ENCODE measurements at places on chromosomes 2 and 18.

DNA sequence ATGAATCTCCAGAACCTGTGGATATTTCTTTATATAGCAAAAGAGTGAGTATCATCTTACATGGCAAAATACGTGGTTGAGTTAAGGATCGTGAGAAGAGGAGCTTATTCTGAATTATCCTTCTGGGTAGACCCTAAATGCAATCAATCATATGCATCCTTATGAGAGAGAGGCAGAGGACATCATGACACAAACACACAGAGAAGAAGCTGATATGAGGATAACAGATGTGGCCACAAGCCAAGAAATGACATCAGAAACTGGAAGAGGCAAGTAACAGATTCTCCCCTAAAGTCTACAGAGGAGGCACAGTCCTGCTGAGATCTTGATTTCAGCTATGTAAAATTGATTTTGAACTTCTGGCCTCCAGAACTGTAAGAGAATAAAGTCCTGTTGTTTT lies 730.2 kb upstream of the ZNF804A start:
- no peak for DNase-seq

- no peak for DNase-seq
These were observed 923.8 kb downstream of the LRP1B start for GRCh38 chr2:141207036-141207385.

DNA sequence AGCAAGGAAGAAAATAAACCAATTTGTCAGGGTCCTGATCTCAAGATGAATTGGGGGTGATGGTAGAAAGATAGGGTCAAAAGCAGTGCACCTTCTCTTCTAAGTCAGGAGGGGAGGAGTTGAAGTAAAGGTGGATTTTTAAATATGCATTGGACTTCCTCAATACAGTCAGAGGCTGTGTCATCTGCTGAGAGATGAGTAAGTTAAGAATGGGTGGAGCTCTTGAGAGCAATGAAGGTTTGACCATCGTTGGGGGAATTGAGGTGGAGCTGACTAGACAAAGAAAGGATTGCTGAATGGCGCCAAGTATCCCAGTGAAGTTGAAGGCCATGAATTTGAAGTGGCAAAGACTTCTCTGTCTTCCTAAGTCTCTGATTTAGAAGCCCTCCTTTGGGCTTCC lies 18.4 kb upstream of the CPO start:
- DNase-seq, result no peak

DNA sequence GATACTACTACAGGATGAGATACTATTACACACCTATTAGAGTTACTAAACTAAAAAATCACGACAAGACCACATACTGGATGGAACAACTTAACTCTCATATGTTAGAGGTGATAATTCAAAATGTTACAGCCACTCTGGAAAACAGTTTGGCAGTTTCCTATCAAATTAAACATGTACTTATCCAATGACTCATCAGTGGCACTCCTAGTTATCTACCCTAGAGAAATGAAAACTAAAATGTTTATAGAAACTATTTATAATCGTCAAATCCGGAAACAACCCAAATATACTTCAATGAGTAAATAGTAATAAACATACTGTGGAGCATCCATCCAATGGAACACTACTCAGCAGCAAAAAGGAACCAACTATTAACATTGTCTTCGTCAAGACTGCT lies 137.0 kb upstream of the RBBP8 start:
- DNase-seq, result no peak

- no peak for DNase-seq
These were observed 141.6 kb upstream of the CYP26B1 start for GRCh38 chr2:72289283-72289682.

DNA sequence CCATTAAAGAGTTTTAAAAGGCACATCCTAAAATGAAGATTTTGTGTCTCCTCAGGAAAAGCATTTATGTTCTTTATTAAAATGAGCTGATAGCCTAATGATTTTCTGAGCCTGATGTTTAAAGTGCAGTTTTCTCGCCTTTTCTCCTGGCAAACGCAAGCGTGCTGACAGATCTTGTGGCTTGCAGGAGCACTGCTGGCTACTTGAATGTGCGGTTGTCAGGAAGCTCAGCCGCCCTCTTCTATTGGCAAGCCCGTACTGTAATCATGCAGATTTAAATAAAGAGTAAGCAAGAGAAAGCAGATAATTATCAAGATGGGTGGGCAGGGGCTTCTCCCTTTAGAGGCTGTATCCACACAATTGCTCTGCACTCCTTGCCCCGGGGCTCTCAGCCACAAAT lies 139.5 kb upstream of the SPHKAP start:
- DNase-seq, result no peak

DNA sequence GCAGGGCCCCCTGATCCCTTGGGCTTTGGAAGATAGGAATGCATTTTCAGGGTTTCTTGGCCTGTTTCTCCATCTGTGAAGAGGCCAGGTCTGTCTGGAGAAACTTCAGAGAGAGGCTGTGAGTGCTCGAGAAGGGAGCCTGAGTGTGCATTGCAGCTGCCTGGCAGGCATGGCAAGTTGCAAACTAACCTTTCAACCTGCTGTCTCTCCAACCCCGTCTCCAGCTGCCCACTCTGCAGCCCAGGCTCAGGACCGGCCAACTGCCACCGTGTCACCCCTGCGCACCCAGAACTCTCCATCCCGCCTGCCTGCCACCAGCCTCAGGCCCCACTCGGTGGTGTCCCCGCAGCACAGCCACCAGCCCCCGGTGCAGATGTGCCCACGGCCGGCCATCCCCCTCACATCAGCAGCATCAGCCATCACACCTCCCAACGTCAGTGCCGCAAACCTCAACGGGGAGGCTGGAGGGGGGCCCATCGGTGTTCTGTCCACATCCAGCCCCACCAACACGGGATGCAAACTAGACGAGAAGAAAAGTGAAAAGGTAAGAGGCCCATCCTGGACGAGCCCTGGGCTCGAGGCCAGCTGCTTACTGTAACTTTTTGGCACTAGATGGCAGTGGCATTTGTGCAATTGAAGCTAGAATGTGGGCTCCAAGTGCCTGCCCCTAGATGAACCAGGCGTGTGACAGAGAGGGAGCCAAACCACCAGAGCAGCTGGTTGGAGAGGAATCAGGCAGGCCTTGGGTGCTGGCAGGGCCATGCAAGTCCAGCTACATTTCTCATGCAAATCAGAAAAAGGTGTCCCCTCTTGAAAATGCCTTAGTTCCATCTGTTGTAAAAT lies 164.6 kb downstream of the SEPTIN10 start:
- DNase-seq, result no peak

DNA sequence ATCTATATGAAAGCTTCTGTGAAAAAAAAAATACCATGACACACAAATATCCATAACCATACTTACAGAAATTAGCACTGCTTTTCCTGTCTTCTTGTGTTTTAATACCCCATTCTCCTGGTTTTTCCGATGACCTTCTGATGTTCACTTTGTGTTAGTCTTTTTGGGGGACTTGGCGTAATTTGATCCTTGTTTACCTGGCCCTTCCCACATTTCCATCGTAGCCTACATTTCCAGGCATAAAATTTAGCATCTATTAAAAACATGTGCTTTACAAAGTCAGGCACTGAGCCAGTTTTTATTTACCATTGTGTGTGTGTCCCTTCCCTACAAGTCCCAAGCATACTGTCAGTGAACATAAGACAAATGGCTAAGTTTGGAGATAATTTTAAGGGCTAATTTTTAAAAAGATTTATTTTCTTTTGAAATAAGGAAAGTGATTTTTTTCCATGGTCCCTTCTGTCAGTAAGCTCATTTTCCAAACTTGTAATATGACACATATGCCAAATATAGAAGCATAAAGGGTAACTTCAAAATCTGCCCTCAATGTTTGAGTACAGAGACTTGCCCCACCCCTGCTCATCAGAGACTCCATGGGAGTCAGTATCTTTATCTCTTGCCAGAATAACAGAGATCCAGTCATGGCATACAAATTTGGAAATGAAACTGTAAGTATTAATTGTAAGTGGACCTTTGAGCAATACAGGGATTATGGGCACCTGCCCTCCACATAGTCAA lies 27.3 kb downstream of the SESTD1 start:
- DNase-seq, result no peak

DNA sequence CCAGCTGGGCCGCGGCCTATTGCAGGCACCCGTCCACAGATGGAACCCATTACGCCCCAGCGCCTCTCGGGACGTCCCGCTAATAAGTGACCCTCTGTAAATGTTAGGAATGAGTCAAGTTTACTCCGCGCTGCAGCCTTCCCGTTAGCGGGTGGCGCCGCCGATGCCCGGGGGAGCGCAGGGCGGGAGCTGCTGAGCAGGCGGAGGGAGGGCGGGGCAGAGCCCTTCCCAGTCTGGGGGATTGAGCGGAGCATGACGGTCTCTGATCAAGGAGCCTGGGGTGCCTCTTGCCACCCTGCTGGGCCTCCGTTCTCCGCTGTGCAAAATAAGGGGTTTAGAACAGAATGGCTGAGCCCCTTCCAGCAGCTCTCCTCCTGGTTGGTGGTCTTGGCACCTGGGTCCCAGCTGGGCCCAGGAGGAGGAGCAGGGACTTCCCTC lies 10.5 kb downstream of the CROCC2 start:
- no peak for DNase-seq

DNA sequence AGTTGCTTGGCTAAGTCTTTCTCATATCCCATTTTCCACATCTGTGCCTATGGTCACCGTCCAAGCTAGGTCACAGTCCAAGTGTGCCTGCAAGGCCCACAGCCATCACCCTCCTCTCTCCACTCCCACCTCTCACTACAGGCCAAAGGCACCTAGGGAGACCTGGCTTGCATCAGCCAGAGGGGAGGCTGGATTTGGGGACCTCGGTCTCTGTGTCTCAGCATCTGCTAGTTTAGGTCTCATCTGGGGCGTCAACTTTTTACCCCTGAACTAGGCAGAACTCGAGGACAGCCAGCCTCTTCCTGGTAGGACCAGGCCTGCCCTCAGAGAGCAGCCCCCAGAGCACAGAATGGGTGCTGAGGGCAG lies 217.1 kb downstream of the DYSF start:
- no peak for DNase-seq

- no peak for DNase-seq
These were observed 43.4 kb upstream of the ASB18 start for GRCh38 chr2:236307641-236308040.

- DNase-seq, result no peak
These were observed 338.0 kb downstream of the BCL11A start for GRCh38 chr2:60215386-60215901.

GRCh38 chr18:57445488-57446319 lies 10.5 kb downstream of the ONECUT2 start:
- DNase-seq, result no peak

GRCh38 chr2:157785866-157786662 lies 90.1 kb downstream of the ACVR1 start:
- no peak for DNase-seq

- DNase-seq, result no peak
These were observed 8.6 kb downstream of the ITGA4 start for GRCh38 chr2:181465676-181466375.

DNA sequence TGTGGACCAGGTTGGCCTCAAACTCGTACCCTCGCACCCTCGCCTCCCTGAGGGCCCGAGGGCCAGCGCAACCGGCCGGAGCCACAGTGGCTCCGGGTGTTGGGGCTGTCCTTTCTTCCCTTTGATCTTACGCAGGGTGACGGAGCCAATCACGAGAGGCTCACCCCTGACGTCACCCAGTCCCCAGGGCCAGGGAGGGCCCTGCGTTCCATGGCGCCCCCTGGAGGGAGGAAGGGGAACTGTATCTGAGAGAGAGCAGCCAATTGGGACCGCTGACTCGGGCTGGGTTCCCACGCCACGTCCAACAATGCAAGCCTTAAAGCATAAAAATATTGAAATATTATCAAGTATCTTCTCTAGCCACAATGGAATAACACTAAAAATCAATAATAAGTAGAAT lies 432.8 kb upstream of the LRRTM4 start:
- DNase-seq, result no peak

- DNase-seq, result no peak
These were observed 6.0 kb downstream of the MEIS1 start for GRCh38 chr2:66440708-66441497.

- no peak for DNase-seq
These were observed 141.0 kb downstream of the THADA start for GRCh38 chr2:43454791-43455190.

- DNase-seq, result no peak
These were observed 71.6 kb downstream of the GNAL start for GRCh38 chr18:11760498-11761167.

DNA sequence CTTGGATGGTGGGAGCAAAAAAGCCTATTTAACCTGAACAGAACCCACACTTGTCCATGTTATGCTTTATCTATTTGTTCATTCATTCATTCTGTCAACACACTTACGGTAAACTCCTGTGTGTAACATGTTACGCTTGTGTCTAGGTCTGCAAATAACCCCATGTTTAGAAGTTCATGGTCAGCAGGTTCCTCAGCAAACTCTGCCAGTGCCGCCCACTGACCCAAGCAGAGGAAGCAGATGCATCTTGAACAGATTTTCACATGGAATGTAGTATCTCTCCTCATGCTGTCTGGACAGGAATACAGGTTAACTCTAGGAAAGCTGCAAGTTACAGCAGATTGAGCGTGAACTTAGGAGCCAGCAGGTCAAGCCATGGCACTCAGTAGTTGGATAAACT lies 213.7 kb upstream of the COPS8 start:
- no peak for DNase-seq

DNA sequence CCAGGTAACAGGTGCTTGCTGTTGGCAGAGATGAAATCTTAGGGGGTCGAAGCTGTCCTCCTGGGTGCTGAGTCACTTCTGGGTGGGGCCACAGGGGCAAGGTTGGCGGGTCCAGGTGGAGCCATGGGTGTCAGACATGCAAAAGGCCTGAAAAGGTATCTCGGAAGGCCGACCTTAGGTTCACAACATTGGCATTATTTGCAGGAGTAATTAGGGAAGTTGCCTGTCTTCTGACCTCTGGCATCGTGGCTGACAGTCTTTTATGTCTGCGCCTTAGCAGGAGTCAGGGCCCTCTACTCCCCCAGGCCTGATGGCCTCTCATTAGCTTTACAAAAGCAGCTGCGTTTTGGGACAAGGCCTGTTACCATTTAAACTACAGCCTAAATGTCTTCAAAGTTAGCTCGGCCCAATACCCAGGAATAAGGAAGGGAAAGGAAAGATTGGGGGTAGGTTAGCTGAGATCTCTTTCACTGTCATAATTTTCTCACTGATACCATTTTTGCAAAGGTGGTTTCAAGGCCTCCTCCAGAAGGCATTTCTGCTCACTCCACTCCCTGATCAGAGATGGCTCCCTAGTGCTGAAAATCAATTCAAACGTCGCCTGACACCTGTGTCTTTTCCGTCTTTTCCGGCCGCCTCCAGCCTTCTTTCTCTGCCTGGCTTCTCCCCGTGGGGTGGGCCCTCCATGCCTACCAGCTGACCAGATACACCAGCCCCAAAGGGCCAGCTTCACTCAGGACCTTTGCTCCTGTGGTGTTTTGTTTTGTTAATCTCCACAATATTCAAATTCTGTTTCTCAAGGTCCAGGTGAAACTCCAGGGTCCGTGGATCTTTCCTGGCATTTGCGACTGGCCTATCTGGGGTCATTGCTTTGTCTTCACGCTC lies 90.8 kb downstream of the RHOB start:
- no peak for DNase-seq

DNA sequence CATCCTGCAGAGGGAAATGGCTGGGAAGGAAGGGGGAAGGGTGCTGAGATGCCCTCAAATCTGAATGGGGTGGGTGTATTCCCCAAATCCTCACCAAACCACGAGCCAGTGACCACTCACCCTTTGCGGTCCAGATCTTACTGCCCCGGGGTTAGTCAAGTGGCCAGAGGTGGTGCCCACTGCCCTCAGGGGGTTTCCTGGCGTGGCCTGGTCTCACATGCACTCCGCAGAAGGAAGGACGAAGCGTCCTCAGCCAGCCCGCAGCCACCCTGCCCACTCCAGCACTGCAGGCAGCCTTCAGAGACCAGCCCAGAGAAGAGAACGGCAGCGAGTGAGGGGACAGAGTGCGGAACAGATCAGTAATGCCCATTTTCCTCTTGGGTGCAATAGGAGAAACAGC lies 50.4 kb downstream of the IL1RL2 start:
- DNase-seq, result no peak

Measured in stimulated activated CD8-positive, alpha-beta memory T cell treated with anti-CD3 and anti-CD28 coated beads, Interleukin-15, amount 100 ng/mL, for 24 hours (primary cell).